ENCODE measurements at places on chromosomes 6 and 20.

DNA sequence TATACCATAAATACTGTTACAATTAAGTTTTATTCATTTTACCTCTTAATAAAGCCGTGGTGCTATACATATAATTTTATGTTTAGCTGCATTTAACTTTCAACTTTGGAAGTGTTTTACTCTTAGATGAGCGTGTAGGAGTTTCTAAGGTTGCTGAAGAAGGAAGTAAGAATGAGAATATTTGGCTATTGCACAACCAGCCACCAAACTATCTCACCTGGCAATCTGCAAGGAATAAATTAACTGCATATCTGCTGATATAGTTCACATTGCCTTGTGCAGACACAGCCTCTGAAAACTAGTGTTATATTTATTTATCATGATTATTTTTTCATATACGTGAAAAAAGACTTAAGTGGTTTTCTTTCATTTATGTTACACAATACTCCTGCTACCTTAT lies 230.4 kb downstream of the PLCB1 start:
- DNase-seq = no peak

GRCh38 chr6:129162605-129163004 lies 279.7 kb downstream of the LAMA2 start:
- DNase-seq = no peak

- no peak for DNase-seq
Measured at GRCh38 chr6:157019733-157020132, 242.6 kb downstream of the ARID1B start.

- DNase-seq = no peak
Measured at GRCh38 chr6:105452924-105453756, 50.3 kb upstream of the PREP start.

GRCh38 chr20:57530327-57530981 lies 5.5 kb upstream of the CTCFL start:
- no peak for DNase-seq

GRCh38 chr6:4176907-4177306 lies 41.5 kb upstream of the ECI2 start:
- DNase-seq = no peak
